ENCODE measurements at places on chromosomes 2 and 18.

- no peak for DNase-seq
Observed at GRCh38 chr2:123578016-123578415, 447.1 kb upstream of the CNTNAP5 start.

DNA sequence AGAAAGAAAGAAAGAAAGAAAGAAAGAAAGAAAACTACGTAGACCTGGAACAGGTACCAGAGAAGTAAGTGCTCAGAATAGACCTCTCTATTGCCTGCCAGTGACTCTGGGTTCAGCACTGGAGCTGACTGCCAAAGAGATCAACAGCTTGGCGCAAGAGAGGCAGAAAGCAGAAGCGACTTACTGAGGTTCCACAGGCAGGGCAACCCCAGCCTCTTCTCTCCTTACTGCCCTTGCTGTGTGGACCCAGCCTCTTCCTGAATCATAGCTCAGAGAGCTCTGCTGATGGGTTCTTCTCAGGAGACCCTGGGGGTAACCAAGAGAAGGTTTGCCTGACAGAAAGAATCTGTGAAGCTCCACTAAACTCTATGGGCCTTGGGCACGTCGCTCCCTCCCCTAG, 7.1 kb downstream of the CAPN13 start:
- DNase-seq, result no peak

- DNase-seq, result no peak
Observed at GRCh38 chr2:29317077-29317517, 201.9 kb downstream of the CLIP4 start.

- DNase-seq, result no peak
Observed at GRCh38 chr2:71299507-71299906, 32.1 kb upstream of the ZNF638 start.

DNA sequence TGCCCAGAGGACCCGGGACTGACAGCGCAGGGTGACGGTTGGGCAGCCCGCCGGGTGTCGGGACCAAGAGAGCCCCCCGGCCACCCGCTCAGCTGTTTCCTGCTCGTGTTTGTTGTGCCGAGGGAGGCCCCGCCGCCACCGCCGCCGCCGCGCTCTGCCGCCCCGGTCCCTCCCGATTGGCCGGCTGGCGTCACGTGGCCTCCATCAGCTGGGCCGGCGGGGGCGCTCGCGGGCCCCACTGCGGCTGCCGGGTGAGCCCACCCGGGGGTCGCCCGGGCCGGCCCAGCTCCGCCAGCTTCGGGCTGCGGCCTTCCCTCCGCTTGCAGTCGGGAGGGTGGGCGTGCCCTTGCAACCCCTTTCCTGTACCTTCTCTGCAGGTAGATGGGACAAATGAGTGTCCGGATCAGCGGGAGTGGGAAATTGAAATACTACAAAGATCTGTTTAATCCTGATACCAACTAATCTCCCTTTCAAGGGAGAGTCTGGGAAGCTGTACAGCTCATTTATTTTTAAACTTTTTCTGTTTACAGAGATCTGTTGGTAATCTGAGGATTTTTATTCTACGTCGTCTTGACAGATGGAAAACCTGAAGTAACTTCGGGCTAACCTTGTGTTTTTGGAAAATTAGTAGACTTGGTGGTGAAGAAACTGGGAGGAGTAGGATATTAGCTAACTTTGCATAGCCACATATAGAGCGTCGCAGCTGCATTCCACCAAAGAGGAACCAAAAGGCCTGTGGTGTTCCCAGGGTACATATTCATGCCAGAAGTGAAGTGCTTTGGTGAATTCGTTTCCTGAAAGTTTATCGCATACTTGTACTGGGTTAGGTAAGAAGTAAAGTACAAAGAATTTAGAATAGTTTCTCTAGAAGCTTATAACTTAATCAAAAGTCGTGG, 1.2 kb downstream of the YPEL5 start:
- peak; percentile 45 for DNase-seq

- DNase-seq, result no peak
Observed at GRCh38 chr2:196935432-196935831, 8.9 kb upstream of the PGAP1 start.

DNA sequence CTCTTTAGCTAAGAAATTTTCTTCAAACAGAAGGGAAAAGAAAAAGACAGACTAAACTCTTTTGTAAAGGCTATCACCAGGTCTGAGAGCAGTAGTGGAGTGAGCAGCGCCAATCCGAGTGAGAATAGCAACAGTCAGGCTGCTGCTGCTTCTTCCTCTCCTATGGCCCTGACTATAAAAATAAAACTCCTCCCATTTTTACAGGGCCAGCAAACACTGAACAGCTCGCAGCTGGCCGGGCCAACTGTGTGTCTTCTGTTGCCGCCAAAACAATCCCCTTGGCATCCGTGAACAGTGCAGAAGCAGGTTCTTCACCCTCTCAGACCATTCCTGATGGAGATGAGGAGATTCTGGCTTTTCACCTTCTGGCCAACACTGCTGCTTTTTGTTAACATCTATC, 124.5 kb downstream of the CNTNAP5 start:
- DNase-seq, result no peak

- no peak for DNase-seq
Observed at GRCh38 chr2:25311865-25312575, 29.7 kb downstream of the DNMT3A start.

DNA sequence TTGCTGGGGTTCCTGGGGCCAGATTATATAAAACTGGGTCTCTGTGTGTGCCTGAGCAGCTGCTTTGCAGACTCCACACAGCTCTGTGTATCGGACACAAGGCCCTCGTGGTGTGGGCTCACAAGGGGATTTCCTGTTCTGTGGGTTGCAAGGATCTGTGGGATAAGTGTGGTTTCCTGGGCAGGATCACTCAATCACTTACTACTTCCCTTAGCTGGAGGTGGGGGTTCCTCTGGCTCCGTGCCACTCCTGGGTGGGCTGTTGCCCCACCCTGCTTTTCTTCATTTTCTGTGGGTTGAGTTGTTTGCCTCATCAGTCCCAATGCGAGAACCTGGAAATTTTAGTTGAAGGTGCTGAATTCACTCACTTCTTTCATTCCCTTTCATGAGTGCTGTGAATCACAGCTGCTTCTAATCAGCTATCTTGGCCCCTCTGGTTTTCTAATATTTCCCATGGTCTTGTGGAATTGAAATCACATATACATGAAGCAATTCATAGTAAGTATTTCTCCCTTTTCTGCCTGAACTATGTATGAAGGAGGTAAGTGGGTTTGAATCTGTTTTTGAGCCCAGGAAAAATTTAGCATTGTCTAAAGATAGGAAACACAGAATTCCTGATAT, 196.3 kb downstream of the DCDC2C start:
- DNase-seq, result no peak

DNA sequence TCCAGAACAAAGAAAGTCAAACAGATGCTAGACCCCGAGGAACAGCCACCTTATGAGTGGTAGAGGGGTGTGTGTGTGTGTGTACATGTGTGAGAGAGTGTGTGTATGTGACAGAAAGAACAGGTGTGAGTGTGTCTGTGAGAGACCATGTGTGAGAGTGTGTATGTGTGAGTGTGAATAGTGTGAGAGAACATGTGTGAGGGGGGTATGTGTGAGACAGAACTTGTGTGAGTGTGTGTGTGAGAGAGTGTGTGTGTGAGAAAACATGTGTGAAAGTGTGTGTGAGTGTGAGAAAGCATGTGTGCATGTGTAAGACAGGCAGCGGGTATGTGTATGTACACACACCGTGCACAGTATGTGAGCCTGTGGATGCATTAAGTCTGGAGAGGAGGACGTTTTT, 214.3 kb downstream of the SP3 start:
- DNase-seq, result no peak

- no peak for DNase-seq
Observed at GRCh38 chr2:172106108-172106961, 3.6 kb upstream of the DLX2 start.

DNA sequence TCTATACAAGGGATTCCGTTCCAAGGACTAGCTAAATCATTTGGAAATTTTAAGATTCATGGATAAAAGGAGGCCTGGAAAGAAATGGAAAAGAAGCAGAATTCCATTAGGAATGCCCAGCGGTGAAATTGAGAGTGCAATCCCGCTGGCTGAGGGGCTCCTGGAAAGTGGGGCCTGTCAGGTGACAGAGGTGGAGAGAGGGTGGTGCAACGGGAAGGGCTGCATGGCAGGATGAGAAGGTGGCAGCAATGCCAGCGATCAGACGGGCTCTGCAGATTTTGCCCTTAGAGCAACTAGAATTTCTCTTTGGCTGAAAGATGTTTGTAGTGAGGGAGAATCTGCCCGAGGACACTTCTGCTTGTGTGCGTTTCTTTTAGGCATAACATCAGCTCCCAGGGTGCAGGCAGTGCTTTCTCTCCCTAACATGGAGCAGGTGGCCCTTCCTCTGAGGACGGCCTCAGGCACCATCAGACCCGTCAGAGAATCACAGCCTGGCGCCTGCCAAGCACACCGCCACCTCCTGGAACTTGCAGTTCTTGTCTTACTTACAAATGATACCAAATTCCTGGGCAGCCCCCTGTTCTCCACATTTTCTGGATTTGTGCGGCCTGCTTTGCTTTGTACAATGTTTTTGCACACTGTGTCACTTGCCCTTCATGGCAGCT, 261.6 kb downstream of the NDUFA10 start:
- DNase-seq, result no peak

DNA sequence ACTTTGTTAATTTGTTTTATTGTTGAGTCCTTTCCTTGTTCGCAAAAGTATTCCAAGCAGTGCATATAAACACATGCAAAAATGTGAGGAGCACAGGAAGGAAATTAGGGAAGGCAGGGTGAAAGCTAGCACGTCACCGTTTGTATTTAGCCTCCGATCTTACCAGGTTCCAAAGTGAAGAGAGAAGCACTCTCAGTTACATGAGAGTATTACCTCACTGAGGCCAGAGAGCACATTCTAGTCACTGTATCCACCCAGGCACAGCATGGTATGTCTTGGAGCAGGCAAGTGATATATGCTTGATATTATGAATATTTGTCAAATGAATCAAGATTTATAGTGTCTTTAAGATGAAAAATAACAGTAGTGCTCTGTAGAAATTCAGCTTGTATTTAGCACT, 6.5 kb upstream of the TMEM182 start:
- no peak for DNase-seq

DNA sequence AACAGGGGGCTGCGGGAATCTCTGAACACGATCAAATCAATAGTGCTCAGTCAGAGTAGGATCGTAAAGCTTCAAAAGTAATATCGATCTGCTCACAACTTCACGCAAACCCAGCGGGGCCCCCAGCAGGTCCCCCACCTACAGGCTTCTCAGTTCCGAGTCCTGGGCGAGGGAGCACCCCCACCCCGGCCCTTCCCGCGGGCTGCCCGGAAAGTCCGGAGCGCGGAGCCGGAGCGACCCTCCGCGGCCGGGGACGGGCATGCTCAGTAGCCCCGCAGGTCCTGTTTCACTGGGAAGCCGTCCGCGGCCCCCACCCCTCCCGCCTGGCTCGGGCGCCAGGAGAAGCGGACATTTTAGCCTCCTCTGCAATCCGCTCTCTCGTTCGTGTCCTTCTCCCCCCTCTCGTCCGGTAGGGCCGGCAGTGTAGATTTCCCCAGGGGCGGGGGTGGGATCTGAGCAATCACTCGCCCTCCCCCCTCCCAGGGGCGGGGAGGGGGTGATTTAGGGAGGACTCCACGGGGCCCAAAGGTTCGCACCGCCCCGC, 3.3 kb upstream of the SPRED2 start:
- peak; percentile 84 for DNase-seq

DNA sequence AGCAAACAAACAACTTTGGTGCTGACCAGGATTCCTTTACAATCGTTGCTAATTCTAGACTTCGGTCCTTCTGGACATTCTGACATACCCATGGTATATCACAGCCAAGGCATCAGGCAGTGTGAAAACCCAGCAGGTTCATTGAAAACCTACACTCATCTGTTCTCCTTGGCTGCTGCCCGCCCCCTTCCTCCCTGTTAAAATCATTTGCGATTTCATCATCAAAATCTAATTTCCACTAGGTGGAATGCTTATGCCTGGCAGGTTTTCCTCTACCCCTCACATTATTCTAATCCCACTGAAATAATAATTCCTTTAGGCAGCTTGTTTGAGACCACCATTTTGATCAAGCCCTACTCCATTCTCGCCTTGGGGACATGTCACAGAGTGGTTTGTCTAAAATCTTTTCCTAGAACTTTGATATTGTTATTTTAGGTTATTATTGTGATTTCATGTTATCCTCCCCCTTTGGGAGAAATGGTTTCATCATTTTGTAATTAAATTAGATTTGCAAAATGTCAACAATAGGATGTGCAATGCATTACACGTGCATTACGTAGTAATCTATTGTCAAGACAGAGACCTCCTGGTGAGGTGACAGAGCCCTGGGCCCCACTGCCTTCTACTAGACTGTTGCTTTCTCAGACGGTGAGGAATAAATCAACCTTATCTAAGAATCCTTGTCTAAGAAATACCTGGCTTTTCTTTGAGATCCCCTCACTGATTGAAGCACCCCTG, 31.0 kb upstream of the ASPRV1 start:
- no peak for DNase-seq

- no peak for DNase-seq
Observed at GRCh38 chr2:133837441-133838094, 269.3 kb upstream of the NCKAP5 start.

DNA sequence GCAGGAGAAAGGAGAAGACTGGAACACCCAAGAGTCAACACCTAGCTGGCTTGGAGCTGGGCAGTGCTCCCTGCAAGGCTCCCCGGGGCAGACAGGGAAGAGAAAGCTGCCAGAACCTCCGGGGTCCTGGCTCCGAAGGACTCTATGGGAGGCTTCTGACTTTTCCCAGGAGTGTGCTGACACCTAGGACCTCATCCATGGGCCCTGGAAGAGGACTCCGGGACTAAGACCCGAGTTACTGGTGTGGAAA, 37.8 kb upstream of the ATP6V1B1 start:
- no peak for DNase-seq

DNA sequence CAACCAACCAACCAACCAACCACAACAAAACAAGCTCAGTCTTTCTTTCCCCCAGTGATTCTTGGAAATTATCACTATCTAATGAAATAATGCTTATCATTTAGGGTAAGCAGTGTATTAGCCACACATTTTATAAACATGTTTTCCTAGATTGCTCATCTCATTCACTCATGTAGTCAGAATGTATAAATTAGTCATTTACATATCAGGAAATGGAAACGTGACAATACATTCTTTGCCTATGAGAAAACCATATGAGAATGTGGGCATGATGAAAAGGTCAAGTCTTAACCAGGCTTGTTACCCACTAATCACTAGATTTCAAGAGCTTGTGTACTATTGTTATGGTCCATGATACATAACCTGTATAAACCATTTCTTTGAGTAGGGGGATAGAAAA, 1583.4 kb upstream of the PIK3C3 start:
- DNase-seq, result no peak

DNA sequence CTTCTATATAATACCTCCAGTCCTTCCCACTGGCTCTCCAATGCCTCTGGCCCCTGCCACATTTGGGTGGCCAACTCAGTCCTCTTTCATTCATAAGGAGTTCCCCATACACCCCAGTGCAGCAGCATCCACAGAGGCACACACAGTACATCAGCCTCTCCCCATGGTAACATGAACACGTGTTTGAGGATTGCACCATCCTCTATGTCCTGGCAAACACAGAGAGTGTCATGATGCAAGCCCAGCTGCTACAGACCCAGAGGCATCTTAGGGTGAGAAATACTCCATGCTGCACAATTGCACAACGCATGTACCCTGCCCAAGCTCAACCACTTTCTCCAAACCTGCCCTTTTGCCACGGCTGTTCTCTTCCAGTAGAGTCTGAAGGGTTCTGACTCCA, 11.5 kb downstream of the IGFBP5 start:
- no peak for DNase-seq
